Inflammatory macrophage treated with lipopolysaccharide for 1 hour (primary cell): ENCODE measurements at places on chromosomes 13 and 19.

GRCh38 chr19:21581646-21582240 lies 76.3 kb downstream of the ZNF429 start:
- DNase-seq = no peak

- DNase-seq = no peak
Observed at GRCh38 chr13:110498327-110498726, 63.2 kb downstream of the RAB20 start.

GRCh38 chr13:27476943-27477703 lies 26.8 kb upstream of the MTIF3 start:
- DNase-seq = no peak

GRCh38 chr19:49458567-49458903 lies 5.5 kb downstream of the ALDH16A1 start:
- DNase-seq = no peak

DNA sequence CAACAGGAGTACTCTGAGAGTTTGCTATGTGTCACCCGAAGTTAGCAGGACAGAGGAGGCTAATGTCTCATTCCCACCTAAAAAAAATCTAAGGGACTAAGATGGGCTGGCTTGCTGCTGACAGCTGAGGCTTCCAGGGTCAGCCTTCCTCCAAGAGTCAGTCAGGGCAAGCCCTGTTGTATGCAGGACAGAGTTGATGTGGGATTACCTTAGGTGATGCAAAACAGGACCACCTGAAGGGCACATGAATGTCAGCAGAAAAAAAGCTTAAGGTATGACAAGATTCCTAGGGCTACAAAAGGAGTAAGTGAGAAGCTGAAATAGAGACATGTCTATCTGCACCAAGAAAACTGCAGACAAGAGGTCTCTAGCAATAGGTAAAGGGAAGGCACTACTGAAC lies 151.5 kb downstream of the NHLRC3 start:
- no peak for DNase-seq

DNA sequence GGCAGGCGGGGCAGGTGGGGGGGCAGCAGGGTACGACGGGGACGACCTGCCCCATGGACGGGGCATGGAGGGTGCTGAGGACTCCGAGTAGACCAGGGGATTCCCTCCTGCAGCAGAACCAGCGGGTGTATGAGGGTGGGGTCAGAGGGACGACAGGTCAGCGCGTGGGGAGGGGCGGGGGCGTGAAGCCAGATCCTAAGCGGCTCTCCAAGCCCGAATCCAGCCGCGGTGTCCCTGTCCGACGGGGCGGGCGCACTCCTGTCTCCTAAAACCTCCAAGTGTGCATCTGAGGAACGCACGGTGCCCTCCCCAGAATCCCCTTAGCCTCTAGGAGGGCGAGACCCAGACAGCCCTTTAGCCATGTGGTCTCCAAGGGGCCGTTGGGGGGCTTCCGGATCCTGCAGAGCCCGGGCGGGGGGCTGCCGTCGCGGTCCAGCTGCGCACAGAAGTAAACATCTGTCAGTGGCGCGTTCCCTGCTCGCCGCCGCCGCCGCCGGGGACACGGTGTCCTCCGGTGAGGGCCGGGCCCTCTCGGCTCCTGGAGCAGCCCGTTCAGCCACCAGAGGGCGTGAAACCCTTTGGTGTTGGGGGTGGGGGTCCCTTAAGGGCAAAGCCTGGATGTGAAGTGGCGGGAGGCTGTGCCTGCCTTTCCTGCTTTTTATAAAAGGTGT lies 730 bp downstream of the NRTN start:
- DNase-seq = no peak

GRCh38 chr19:6185835-6186834 lies 50.7 kb downstream of the ACSBG2 start:
- no peak for DNase-seq
